Hematopoietic multipotent progenitor cell treated with erythropoietin and hydrocortisone succinate and interleukin-3 and kit ligand, for 6 days (in vitro differentiated cells): ENCODE measurements at places on chromosomes 2 and 18.

DNA sequence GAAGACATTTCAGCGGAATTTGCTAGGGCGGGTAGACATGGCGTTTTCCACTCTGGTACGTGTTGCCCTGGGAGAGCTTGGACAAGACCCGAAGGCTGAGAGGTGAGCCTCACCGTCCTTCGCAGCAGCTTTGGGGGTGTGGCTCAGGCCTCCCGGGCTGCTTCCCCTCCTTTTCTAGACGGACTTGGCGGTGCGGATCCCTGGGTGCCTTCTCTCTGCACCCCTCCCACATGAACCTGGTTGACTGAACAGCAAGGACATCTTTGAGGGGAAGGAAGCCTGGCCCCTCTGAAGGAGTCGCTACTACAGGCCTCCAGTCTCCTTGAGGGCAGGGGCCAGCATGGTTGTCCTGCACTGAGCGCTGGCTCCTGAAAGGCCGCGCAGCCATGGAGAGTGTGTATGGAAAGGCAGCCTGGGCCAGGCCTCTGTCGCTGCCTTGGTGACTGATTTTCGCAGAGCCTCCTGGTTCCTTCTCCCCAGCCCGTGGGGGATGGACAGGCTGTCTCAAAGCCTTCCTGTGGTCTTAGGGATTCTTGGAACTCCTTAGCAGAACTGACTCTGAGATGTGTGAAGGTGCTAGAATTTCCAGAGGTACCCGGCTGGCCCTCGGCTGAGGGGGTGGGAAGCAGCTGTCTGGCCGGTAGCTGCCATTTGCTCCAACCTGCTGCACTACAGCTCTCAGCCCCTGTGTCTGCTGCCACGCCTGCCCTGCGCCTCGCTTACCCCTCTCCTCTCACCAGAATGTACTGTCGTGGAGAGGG is 9.9 kb downstream of the CNNM4 start:
- no peak for DNase-seq

GRCh38 chr2:152635635-152636298 is 81.5 kb downstream of the PRPF40A start:
- DNase-seq, result peak; percentile 79

DNA sequence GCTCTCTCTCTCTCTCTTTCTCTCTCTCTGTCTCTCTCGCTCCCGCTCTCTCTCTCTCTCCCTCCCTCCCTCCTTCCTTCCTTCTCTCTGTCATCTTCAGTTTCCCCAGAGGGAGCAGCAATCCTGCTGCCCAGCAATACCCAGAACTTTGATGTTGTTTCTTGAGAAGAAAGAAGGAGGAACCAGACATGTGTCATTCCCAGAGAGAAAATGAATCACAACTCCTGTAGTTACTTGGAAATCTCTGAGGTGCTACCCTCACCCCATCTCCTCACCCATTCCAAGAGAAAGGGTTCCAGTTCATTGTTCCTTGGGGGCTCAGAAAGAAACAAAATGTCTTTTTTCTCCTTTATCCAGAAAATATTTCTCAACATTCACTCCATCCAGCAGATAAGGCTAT is 449.1 kb downstream of the TNS1 start:
- DNase-seq, result no peak

DNA sequence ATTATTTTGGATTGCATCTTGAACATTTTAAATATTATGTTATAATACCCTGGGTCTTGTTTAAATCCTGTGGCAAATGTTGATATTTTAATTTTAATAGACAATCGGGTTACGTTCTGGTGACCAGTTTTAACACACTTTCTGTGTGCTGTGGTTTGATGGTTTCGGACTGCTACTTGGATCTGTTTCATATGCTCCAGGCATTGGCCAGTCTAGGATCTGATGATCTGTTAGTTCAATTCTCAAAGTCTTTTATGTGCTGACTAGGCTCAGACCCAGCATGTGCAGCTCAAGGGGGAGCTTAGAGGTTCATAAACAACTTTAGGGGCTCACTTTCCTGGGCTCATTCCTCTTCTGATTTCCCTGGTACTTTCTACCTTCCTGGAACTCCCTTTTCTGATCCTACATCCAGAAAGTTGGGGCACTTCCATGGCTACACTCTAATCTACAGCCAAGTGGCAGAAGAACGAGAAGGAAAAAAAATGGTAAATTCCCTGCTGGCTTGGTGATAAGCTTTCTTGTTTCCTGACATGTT is 5.0 kb upstream of the ZBTB14 start:
- DNase-seq, result no peak

- DNase-seq, result no peak
These were observed 27.7 kb downstream of the HS1BP3 start for GRCh38 chr2:20623241-20623640.

DNA sequence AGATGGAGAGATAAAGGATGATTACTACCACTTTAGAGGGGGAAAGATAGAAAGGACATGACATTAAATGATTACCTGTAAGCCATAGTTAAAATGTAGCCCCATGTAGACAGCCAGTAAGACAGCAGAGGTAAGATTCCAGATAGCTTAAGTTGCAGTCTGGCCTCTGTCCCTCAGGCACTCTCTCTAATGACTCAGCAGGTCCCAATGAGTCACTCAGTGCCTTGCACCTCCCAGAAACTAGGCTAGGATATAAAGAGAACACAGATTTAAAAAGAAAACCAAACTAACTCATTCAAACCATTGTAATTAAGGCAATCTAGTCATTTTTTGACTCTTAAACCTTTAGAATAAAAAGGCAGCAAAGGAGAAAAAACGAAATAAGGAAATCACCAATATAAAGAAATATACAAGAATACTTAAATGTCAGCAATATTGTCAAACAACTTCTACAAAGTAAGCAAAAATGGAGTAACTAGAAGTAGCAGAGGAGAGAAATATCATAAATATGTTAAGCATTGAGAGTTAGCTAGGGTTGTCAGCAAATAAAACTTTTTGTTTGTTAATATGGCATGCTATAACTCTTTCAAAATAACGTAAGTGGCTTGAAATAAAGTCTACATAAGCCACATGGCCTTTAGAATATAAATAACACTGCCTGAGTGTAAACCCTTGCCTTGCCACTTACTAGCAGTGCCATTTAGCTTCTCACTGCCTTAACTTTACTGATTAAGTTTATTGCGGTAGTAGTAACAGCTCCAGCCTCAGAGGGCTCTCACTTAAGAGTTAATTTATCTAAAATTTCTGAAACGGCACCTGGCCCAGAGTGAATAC is 48.5 kb downstream of the SOCS6 start:
- DNase-seq, result peak; percentile 54

DNA sequence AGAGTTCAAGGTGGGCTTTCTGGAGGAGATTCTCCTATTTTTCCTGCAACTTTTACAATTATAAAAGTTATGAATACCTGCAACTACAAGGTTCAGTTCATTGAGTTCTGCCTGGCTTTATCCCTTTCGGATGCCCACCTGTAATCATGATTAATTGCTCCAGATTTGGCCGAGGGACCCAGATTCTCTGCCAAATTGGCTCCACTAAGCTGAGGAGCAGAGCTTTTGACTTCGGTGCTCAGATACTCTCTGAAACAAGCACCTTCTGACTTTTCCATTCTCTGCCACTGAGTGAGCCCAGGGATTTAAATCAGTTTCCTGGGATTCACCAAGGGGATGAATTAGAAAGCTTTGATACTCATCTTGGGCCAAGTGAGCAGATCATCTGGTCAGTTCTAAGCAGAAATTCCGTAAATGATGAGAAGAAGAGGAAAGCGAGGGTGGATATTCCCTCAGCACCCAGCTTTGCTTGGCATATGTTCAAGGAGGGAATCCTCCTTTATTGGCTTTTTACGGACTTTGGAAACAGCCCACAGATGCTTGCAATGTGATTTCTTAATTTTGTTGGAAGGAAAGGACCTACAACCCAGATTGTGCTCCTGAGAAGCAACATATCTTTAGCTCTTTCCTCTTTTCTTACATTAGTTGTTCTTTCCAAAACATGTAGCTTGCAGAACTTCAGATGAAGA is 179.2 kb downstream of the SETBP1 start:
- DNase-seq, result no peak

GRCh38 chr18:76993573-76993972 is 139.0 kb downstream of the MBP start:
- no peak for DNase-seq

- no peak for DNase-seq
These were observed 48.1 kb downstream of the EVA1A start for GRCh38 chr2:75512455-75513212.

GRCh38 chr2:17571681-17572080 is 31.2 kb downstream of the VSNL1 start:
- no peak for DNase-seq

DNA sequence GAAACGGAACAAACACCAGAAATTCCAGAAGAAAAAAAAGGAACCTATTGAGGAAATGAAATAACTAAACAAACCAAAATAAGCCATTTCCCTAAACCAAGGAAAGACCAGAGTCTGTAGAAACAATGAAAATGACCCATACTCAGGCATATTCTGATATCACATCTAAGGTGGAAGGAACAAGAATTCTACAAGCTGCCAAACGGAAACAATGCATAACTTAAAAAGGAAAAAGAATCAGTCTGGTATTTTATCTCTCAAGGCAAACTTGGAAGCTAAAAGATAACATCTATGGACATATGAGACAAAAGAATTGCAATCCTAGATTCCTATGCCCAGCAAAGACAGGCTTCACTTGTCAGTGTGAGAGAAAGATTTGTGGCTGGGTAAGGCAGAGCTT is 326.2 kb downstream of the PDE11A start:
- no peak for DNase-seq

DNA sequence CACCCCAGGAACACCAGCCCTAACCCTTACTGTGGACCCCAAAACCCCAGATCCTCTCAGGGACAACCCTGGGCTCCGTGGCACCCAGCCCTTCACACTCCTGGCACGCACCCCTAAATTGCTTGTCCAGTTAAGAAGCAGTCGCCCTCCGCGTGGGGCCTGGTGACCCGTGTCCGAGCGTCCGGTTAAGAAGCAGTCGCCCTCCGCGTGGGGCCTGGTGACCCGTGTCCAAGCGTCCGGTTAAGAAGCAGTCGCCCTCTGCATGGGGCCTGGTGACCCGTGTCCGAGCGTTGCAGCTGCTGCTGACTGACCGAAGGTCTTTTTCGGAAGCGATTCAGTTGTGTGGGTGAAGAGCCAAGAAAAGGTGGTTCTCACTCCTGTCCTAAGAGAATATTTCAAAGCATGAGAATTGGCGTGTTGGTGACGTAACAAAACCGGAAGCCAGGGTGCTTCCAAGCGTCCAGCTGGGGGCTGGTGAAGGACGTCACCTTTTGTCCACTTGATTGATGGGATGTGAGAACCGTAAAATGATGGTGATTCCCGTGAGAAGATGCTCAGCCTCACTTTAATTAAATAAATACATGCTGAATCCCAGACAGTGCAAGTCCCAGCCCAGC is 70.5 kb downstream of the KCNG2 start:
- no peak for DNase-seq

GRCh38 chr18:44977856-44978255 is 297.2 kb downstream of the SETBP1 start:
- DNase-seq, result no peak

DNA sequence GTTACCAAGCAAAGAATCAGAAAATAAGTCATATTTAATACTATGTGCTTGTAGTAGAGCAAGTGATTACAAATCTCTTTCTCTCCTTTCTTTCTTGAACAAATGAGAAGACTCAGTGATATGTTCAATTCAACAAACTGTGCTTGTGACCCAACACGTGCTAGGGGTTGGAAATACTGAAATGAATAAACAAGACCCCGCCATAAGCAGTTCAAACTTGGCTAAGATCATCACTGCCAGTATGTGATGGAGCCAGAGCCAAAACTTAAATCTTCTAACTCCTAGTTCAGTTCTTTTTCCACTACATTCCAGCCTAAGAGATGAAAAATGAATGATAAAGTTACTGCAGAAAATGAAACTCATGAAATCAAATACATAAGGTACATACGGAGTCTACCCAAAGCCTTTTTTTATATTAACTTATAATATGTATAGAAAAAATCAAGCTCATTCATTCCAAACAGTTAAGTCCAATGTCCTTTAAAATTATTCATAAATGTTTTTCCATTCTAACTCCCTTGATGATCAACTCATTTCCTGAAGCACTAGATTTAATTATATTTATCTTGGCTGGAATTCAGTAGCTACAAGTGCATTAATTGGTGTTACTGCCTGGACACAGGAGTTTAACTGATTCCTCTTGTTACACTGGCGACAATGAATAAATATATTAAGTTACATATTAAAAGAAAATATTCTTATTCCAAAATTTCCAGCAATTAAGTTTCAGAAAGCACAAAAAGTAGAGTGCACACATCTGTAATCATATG is 36.0 kb downstream of the GALNT3 start:
- DNase-seq, result no peak

GRCh38 chr18:10838553-10838952 is 310.8 kb downstream of the PIEZO2 start:
- no peak for DNase-seq

- DNase-seq, result no peak
These were observed 85.1 kb downstream of the CDH7 start for GRCh38 chr18:65835881-65836280.

- DNase-seq, result peak; percentile 34
These were observed 314.4 kb downstream of the ALK start for GRCh38 chr2:29607038-29607420.

DNA sequence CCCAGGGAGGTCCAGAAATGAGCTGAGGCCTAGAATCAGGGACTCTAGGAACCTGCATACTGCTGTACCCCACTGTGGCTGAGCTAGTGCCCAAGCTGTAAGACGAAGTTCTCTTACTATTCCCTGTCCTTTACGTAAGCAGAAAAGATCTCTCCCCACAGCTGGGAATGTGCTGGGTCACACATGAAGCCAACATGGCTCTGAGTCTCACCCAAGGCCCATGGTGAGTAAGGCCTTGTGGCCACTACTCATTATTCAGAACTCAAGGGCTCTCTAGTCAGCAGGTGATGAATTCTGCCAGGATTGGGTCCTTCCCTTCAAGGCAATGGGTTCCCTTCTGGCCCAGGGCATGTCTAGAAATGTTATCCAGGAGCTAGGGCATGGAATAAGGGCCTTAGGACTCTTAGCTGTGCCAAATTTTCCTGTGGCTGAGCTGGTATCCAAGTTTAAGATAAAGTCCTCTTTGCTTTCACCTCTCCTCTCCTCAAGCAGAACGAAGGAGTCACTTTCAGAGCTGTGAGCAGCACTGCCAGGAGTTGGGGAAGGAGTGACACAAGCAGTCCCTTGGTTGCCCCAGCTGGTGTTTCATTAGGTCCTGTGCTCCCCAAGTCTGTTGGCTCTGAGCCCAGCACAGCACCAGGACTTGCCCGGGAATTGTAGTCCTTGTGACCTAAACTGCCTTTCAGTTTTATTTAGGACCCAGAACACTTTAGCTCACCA is 707.6 kb downstream of the SLC4A3 start:
- no peak for DNase-seq

- DNase-seq, result no peak
These were observed 91.9 kb upstream of the IL1R2 start for GRCh38 chr2:101899871-101900270.

GRCh38 chr2:100518801-100519200 is 44.0 kb upstream of the PDCL3 start:
- no peak for DNase-seq

GRCh38 chr2:218005486-218005885 is 2.7 kb upstream of the TNS1 start:
- DNase-seq, result no peak

- peak; percentile 39 for DNase-seq
These were observed 59.4 kb downstream of the RNF152 start for GRCh38 chr18:61833387-61833786.

GRCh38 chr2:134842930-134843490 is 4.6 kb downstream of the ACMSD start:
- no peak for DNase-seq
